Body of pancreas (tissue), 4 donors: ENCODE measurements at places on chromosomes 16 and 17. TPM values are rescaled to one million over a fixed set of nuclear protein-coding genes. Genes with fewer than 3 reads are reported as not detected.

SEPTIN1 gene
- total RNA-seq: 0.26 TPM

TMEM204 gene
- total RNA-seq: 23.6 TPM

PPP1R1B gene
- 38.4 TPM for total RNA-seq

PYY gene
- total RNA-seq: not detected

TNK1 gene
- total RNA-seq: 15.8 TPM

RAB40C gene
- total RNA-seq: 41.0 TPM

GRCh38 chr16:27225536-27226360 is 22.4 kb downstream of the KDM8 start:
- H3K27me3 ChIP-seq: no peaks in the 10 kb centered on the region
- peak overlapping the region; percentile 69 for H3K27ac ChIP-seq
- peaks cover 57% of the 10 kb centered on the region for H3K4me1 ChIP-seq
- peak; percentile 75 for DNase-seq

DNA sequence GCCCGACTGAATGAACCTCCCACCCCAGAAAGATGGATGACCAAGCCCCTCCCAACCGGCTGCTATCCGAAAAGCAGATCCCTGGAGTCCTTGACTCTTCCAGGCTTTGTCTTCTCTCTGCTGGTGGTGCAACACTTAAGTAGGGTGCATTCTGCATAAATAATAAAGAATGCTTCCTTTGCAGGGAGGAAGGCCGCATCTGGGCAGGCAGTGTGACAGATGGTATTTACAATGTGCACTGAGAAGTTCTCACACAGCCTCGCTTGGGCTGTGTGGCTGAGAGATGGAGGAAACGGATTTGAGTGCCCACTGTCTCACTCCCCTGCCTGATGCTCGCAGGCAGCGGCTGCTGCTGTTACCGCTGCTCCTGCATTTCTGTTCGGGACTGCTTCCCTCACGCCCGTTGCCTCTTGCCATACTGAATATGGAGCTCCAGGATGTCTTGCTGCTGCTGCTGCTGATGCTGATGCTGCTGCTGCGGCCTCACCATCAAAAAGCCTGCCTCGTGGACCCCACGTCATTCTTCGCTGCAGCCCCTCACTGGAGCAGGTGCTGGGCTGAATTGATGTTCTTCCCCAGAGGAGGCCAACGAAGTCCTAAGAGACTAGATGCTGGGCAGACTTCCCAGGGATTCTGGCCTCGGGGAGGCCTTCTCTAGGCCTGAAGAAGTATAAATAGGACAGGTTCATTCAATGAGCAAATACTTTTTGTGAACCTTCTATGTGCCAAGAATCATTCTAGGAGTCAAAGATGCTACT is 7.1 kb upstream of the RHBDL3 start:
- H3K27ac ChIP-seq: no peak overlapping the region
- no peak for DNase-seq
- no peaks in the 10 kb centered on the region for H3K27me3 ChIP-seq
- peaks cover 15% of the 10 kb centered on the region for H3K4me1 ChIP-seq
- no peak overlapping the region for H3K4me3 ChIP-seq

- H3K27ac ChIP-seq: no peak overlapping the region
- peak; percentile 63 for DNase-seq
- no peaks in the 10 kb centered on the region for H3K36me3 ChIP-seq
- no peaks in the 10 kb centered on the region for H3K27me3 ChIP-seq
- no peak overlapping the region for H3K4me3 ChIP-seq
These were observed 14.4 kb upstream of the GPRC5B start for GRCh38 chr16:19898924-19899604.

- DNase-seq: peak; percentile 87
- H3K4me3 ChIP-seq: no peak overlapping the region
- no peaks in the 10 kb centered on the region for H3K27me3 ChIP-seq
- no peaks in the 10 kb centered on the region for H3K36me3 ChIP-seq
- H3K27ac ChIP-seq: no peak overlapping the region
- peaks cover 7% of the 10 kb centered on the region for H3K4me1 ChIP-seq
These were observed 19.6 kb upstream of the KANSL1 start for GRCh38 chr17:46212634-46213435.
